ENCODE measurements at places on chromosomes 11 and 22. TPM values are rescaled to one million over a fixed set of nuclear protein-coding genes. Genes with fewer than 3 reads are reported as not detected.

DNA sequence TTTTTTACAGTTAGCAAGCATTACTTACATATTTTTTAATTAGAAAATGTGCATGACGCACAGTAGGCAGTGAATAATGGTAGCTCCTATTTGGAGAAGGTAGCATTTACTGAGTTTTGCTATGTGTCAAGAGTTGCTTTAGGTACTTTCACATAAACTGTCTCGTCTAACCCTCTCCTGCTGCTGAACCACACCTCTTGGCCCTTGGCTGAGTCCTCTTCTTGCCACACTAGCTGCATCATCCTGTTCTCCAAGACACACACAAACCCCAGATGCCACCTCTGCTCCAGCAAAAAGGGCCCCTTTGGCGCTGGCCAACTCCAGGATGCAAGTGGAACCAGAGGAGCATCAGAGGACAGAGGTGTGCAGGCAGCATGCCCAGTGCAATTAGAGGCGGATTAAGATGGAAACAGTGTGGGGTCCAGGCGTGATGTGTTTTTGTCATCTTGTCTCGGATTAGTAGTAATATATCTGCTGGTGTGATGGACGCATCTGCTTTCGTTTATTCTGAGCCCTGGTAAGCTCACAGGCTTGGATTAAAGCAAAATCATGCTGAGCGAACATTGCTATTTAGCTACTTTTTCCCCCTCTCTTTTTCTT lies 367.0 kb upstream of the CADM1 start:
- DNase-seq, result no peak

- DNase-seq, result no peak
Observed at GRCh38 chr11:9651481-9651880, 12.4 kb upstream of the SWAP70 start.

DNA sequence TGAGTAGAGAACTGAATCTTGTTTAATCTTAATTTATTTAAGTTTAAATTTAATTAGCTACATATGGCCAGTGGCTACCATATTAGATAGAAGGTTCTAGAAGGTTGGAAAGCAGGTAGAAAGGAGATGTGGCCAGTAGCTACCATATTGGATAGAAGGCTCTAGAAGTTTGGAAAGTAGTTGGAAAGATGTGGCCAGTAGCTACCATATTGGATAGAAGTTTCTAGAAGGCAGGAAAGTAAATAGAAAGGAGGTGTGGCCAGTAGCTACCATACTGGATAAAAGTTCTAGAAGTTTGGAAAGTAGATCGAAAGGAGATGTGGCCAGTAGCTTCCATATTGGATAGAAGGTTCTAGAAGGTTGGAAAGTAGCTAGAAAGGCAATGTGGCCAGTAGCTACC lies 2.2 kb downstream of the CRYBA4 start:
- no peak for DNase-seq

GRCh38 chr22:46984751-46985506 lies 222.5 kb downstream of the TBC1D22A start:
- no peak for DNase-seq

- no peak for DNase-seq
Observed at GRCh38 chr22:50683994-50684371, 11.4 kb downstream of the SHANK3 start.

Gene AIFM3
- polyA plus RNA-seq, result 1.1 TPM

Gene TSPAN4
- polyA plus RNA-seq, result 63.9 TPM

Data from right renal pelvis (tissue), 4 donors.